ENCODE measurements at places on chromosomes 12 and 14.

- DNase-seq = no peak
Measured at GRCh38 chr12:101935890-101936746, 58.7 kb downstream of the DRAM1 start.

GRCh38 chr12:34625116-34625515 lies 602.8 kb downstream of the ALG10 start:
- DNase-seq = no peak

GRCh38 chr14:101596742-101597141 lies 35.4 kb downstream of the DIO3 start:
- DNase-seq = no peak

DNA sequence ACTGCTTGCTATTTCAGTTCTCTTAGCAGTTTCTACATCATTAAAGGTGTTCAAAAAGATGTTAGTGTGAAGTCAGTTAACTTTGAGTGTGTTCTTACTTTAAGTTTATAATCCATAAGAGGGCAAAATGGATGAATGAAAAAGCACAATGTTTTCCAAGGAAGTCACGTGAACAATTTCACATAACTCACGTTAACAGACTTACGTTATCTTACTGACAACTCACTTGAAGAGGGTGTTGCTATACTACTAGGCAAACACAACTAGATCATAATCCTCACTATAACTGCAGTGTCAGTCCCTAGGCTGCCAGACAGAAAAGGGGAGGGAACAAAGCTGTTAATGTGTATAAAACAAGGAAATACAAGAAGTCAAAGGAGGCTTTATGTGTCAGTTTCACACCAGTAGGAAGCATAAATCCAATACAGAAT lies 6.4 kb downstream of the SLC2A13 start:
- no peak for DNase-seq

- no peak for DNase-seq
Measured at GRCh38 chr12:120037851-120038250, 48.8 kb downstream of the BICDL1 start.

- DNase-seq = no peak
Measured at GRCh38 chr12:117507548-117507947, 146.1 kb upstream of the NOS1 start.

- DNase-seq = no peak
Measured at GRCh38 chr14:61678975-61679374, 16.3 kb upstream of the HIF1A start.

DNA sequence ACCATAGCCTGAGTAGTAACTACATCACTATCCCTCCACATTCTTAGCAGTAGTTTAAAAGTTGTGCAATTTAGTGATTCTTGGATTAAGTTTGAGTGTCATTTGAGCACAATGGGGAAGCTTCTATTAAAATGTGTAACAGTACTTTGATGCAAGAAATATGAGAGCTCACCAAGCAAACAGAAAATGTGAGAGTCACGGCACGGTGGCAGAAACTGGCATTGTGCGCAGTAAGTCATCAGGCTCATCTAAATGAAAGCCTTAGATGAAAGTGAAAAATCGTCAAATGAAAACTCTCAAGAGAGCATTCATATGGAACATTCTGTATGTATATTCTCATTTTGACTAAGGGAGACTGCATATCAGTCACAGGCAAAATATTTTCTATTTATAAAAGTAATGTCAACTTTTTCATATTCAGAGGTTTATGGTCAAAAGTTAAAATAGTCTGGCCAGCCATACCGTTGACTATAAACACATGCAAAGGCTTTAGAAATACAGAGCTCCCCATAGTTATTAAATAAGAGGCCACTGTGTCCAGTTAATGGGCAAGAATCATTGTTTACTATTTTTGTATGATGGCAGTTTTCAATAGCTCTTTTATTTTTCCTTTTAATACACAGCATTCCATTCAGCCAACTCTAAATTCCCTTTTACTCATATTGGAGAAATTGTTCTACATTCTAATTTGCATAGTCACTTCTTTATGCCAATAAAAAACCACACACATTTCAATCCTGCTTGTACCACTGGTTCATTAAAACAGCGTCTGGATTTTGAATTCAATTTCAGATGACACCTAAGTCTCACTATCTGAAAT lies 167.9 kb downstream of the PRKD1 start:
- no peak for DNase-seq

DNA sequence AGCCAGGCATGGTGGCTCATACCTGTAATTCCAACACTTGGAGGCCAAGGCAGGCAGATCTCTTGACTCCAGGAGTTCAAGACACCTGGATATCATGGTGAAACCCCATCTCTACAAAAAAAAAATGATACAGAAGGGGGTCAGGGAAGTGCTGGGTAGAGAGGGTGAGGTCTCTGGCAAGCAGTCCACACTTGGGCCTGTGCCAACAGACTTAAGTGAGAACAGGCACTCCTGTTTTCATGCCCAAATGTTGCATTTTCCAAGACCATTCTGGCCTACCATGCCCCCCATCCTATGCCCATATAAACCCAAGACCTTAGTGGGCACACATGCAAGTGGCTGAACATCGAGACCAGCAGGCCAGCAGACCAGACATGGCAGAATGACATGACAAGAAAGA lies 16.0 kb upstream of the CMAS start:
- no peak for DNase-seq

DNA sequence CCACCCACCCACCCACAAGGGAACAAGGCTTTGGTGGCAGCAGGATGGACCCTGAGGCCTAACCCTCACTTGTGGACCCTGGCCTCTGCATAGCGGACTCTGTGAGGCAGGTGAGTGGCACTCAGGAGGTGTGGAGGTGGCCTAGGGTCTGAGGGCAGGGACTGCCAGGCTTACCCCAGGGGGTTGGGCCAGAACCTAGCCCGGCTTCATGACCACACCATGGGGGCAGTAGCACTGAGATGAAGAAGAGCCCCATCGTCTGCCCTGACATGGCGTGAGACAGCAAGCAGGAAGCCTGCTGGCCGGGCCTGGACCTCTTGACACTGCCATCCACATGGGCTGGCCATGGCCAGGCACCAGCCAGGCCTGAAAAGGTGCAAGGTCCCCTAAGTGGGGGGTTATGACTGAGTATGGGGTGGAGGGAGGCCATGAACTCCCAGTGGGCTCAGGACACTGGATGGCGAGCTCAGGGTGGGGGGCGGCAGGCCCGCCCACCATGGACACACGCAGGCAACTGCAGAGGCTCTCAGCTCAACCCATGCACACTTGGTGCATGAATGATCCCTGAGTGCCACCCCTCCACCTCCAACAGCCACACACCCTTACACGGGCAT lies 29.3 kb downstream of the JAG2 start:
- no peak for DNase-seq

DNA sequence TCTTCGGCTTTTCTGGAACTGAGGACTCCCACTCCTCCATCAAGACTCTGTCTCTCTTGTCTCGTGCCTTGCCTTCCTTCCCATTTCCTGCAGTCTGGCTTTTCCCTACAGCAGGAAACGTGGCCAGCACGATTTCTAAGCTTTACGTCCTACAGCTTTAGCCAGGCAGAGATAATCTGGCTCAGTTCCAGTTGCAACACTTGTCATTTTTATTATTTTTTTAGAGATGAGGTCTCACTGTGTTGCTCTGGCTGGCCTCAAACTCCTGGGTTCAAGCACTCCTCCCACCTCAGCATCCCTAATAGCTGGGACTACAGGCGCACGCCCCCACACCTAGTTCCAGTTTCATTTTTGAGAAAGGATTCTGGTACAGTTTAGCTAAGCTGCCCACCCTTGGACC lies 19.9 kb downstream of the CALM1 start:
- no peak for DNase-seq

DNA sequence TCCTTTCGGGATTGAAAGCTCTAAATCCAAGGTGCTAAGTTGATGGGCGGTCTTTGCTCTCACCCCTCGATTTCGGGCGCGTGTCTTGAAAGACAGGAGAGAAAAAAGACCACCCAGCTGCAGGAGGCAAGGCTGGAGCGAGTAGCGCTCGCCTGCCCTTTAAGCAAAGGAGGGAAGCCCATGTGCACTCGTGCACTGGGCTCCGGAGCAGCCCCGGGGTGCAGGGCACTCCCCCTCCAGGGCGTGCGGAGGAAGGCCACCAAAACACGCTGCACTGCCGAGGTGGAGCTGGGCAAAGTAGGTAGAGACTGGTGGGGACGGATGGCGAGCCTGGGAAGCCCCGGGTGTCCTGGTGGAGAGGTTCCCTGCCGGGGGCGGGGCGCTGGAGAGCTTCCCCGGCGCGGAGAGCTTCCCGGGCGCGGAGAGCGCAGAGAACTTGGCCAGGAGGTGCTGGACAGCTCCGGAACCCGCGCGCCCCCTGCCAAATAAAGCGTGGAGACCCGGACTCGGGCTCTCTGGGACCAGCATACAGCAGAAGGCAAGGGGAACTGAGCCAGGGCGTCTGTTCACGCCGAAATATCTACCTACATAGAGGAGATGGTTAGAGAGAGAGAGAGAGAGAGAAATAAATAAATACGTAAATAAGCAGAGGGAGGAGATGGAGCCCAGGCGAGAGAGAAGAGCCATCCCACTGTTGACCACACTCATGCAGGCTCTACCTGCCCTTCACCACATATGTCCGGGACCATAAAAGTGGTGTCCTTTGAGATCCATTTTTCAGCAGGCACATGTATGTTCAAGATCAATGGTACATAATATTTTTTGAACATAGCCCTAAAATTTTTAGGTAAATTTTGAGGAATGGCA lies 662 bp upstream of the NELL2 start:
- DNase-seq = no peak

- DNase-seq = no peak
Measured at GRCh38 chr12:52200086-52200780, 8.4 kb upstream of the KRT80 start.

- no peak for DNase-seq
Measured at GRCh38 chr14:88013750-88014349, 8.9 kb downstream of the GPR65 start.

GRCh38 chr12:43501703-43502102 lies 50.3 kb downstream of the ADAMTS20 start:
- DNase-seq = no peak

DNA sequence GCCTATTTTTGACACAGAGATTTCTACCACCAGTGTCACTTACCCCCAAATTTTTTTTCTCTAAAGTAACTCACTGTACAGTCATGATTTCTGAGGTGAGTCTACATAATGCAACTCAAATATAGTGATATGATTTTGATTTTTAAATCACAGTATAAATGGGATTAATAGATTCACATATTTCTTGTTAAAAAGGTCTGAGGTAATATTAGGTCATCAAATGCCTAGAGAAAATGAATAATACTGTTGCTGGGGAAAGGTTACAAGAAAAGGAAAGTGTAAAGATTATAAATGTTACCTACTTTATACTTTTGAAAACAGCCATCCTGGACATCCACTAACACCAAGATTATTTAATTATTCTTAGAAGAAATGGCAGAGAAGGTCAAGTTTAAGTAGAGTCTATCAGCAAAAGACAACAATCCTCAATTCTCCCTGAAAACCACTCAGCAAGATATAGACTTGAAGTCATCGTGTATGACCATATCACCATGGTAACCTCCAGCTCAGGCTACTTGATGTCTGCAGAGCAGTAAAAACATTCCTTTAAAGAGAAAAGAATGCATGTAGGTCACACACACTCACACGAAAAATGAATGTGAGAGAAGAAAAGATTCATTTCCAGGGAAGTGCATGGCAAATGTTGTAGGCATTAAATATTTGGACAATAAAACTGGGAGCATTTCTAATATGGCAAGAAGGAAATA lies 58.7 kb downstream of the CCDC59 start:
- DNase-seq = no peak

DNA sequence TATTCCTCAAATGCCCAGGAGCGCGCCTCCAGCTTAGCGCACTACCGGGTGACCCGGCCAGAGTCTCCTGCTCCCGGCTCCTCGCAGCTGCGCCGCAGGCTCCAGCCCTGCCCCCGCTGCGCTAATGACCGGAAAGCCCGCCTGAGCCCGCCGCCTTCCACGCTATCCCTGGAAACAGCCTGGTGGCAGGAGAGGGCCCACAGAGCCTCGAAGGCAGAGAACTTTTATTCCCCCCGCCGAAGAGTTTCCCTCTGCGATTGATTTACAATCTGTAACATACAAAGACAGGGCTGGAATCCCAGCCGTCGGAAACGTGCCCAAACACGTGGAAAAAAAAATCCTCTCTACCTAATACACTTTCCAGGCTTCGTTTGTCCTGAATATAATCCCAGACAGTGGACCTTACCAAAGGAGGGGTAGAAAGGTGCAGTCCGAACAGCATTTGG lies 1.5 kb downstream of the COL2A1 start:
- DNase-seq = no peak

DNA sequence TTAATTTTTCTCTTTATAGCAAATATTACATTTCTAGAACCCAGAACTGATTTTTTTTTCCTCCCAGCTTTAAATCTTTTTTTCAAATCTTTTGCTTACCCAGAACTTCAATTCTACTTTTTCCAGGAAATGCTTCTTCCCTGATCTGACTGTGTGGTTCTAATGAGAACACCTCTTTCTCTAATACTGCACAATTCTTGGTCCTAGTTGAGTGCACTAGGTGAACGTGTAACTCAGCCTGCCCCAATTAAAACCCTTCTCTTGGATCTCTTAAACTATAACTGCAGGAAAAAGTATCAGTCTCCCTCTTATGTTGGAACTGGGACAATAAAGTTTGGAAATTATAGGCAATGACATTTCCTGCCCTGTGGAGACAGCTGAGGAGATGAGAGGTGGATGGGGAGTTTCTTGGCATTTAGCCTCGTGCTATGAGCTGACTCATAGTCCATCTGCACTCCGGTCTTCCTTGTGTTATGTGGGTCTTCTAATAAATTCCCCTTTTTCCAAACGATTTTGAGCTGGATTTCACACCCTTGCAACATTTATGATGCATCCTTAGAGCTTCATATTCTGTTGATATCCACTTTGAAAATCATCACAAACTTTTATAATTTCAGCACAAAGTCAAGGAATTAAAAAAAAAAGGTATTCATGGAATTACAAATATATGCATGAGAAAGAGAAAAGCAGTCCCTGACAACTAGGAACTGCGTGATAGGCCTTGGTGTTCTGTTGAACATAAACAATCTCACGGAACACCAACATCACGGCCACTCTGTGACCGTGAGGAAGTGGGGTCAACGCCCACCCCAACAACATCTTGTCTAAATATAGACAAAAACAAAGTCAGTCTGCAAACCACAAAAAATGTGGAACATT lies 52.4 kb downstream of the BRMS1L start:
- peak; percentile 52 for DNase-seq

- DNase-seq = no peak
Measured at GRCh38 chr14:32606301-32606700, 277.2 kb downstream of the AKAP6 start.

- no peak for DNase-seq
Measured at GRCh38 chr14:87171141-87171540, 821.8 kb downstream of the GALC start.

- DNase-seq = no peak
Measured at GRCh38 chr12:91183551-91183950, 934 bp upstream of the DCN start.

Measured in brain pericyte (primary cell).